ENCODE measurements at places on chromosomes 12 and 14.

DNA sequence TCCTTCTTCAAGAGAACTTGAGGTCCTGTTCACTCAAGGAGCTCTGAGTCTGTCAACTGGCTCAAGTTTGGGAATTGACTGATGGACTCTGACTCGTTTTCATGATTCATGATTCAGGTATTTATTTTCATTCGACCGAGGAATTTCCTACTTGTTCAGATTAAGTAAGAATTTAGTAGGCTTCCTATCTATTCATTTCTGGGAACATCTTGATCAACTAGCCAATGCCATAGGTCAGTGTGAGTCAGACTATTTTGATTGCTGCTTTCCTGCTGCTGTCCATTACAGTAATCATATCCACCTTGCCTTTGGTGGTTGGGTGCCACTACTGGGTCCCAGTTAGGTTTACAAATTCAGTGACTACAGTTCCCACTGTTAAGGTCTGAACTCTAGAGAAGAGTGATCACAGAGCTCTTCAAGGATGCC is 6.1 kb downstream of the FAM186A start:
- DNase-seq: no peak

GRCh38 chr12:115810122-115810901 is 467.2 kb downstream of the MED13L start:
- DNase-seq: no peak

GRCh38 chr14:67999290-67999689 is 179.7 kb downstream of the RAD51B start:
- no peak for DNase-seq

- DNase-seq: no peak
These were observed 487.6 kb upstream of the FLRT2 start for GRCh38 chr14:85042301-85042700.

DNA sequence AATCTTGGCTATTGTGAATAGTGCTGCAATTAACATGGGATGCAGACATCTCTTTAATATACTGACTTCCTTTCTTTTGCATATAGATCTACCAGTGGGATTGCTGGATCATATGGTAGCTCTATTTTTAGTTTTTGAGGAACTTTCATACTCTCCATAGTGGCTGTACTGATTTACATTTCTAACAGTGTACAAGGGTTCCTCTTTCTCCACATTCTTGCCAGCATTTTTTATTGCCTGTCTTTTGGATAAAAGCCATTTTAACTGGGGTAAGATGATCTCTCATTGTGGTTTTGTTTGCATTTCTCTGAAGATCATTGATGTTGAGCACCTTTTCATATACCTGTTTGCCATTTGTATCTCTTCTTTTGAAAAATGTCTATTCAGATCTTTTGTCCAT is 8.4 kb downstream of the AMDHD1 start:
- DNase-seq: no peak

GRCh38 chr12:76069339-76069738 is 15.1 kb downstream of the NAP1L1 start:
- DNase-seq: no peak

- DNase-seq: no peak
These were observed 467.1 kb upstream of the MGAT4C start for GRCh38 chr12:86723326-86723725.

- DNase-seq: no peak
These were observed 8.2 kb downstream of the VDR start for GRCh38 chr12:47896633-47897032.

DNA sequence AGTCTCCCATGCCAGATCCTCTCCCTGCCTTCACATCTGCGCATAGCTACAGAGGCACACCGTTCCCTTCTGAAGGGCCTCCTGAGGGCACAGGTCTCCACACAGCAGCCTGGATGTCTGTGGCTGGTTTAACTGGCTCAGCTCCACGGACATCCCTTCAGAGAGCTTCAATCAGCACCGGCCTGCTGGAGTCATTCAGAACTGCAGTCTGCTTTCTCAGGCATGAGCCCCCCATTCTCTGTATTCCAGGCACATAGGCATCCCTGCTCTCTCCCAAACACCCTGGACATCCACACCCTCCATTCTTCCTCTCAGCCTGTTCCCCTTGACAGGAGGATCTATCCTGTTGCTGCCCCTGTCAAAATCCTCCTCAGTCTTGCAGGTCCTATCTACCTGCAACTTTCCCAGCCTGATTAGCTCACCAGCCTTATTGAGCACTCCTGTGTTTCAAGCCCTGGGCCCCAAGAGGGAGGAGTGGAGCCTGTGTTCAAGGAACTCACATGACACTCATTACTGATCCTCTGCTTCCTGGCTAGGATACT is 2.9 kb upstream of the DHRS2 start:
- no peak for DNase-seq

DNA sequence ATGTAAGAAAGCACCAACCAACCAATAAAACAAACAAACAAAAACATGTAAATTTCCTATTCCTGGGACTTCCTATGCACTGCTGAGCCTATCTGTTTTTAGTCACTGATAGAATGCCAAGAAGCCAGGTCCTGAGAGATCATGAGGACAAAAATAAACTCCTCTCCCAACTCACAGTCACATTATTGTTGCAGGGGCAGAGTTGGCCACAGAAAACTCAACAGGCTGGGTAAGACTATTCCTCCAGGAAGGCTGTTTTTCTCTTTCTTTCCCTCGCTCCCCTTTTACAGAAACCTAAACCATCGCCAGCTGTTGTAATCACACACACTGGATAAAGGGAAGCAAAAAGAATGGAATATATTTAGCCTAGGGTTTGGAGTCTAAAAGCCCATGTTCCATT is 55.8 kb upstream of the METAP2 start:
- DNase-seq: no peak

- no peak for DNase-seq
These were observed 14.7 kb downstream of the NKX2-1 start for GRCh38 chr14:36505181-36505815.

DNA sequence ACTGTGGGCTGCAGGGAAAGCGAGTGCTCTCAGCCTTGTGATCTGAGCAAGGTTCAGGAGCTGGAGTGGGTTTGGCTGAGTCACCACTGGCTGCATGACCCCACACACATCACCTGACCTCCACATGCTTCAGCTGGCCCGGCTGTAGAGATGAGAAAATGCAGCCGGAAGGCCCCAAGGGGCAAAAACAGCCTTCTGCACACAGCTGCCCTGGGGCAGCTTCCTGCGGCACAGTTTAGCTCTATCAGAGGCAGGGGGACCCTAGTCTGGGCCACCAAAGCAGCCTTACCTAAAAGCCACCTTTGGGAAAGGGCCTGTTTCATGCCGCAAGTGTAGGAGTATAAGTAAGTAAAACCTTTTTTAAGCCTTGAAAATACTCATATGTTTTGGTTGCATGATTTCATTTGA is 123.3 kb downstream of the SSPN start:
- no peak for DNase-seq

GRCh38 chr12:120230974-120231315 is 30.0 kb upstream of the RPLP0 start:
- no peak for DNase-seq

- DNase-seq: peak; percentile 14
These were observed 103.3 kb downstream of the RBM19 start for GRCh38 chr12:113862590-113863454.

GRCh38 chr12:124663771-124664366 is 96.5 kb upstream of the NCOR2 start:
- no peak for DNase-seq

- DNase-seq: no peak
These were observed 85.2 kb upstream of the MAX start for GRCh38 chr14:65187421-65188049.

DNA sequence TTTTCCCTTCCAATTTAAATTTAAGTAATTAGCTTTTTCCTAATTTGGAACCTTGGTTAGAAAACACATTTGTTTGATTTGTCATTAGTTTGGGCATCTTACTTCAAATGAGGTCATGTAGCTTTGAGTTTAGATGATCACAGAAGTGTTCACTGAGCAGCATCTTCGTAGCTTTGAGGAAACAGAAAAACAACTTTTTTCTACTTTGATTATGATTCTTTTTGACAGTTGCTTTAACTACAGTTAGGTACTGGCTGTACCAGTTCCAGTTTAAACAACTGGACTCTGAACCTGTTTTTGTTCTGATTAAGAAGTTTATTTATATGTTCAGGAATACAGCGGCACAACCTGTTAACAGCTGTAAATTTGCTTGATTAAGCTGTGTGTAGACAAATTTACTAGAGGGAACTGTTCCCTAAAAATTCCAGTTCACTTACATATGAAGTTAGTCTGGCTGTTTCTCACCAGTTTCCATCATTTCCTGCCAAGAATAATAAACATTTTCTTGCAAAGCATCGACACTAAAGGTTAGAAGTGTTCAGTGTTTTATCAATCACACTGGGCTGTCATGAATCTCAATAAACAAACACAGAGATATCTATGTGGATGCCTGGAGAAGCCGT is 191.9 kb downstream of the RAD51B start:
- no peak for DNase-seq

DNA sequence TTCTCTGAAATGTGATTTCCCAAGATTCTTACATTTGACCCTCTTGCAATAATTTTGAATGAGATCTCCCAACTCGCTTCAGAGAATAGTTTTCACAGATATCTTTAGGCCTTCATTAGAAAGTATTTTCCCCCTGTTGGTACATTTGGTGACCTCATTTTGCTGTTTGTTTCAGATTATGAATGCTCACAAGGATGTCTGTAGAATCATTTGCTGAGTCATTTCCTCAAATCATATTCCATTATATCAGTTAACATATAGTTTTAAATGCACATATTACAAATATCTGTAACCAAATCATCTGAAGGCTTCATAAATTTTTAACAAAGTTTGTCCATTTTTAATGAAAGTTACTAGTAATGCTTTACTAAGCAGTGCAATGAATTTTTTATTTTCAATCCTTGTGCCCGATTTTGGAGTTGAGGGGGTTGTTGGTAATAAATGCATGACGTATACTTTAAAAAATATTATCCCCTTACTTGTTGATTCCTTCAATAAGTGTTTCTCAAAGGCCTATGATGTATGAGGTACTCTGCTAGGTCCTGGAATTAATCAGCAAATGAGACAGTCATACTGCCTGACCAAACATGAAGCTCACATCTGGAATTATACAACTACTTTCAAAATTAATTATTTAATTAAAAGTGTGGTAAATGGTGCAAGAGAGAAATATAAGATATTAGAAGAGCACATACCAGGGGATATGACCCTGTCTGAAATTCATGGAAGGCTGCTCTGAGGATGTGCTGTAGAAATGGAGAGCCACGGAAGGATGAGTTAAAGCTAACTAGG is 126.9 kb upstream of the RAP1B start:
- DNase-seq: no peak

DNA sequence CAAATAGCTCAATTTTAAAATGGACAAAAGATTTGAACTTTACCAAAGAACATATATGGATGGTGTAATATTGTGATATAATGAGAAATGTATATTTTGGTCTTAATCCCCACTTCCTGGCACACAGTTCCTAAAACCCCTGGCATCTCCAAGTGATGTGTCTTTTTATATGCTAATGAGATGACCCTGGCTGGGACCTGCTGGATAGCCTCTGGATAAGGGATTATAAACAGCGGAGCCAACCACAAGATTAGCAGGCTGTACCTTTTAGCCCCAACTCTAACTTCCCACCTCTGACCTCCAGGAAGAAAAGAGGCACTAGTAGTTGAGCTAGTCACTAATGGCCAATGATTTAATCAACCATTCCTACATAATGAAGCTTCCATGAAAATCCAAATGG is 130.0 kb downstream of the DPF3 start:
- DNase-seq: no peak

- no peak for DNase-seq
These were observed 288.4 kb downstream of the DAD1 start for GRCh38 chr14:22300646-22301045.

DNA sequence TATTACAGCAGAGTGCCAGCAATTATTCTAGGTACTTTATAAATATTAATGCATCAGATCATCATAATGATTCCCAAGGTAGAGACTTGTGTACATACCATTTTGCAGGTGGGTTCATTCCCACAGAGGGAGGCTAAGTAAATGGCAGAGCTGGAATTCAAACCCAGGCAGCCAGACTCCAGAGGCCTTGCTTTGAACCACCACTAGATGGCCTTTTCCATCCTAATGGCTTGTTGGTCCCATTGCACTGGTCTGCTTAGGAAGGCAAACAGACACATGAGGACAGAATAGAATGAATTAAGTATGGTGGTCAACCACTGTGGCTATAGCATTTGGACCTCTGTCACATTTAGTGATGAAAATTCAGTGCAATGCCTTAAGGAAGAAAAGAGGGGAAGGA is 158.7 kb downstream of the METTL25 start:
- DNase-seq: no peak

DNA sequence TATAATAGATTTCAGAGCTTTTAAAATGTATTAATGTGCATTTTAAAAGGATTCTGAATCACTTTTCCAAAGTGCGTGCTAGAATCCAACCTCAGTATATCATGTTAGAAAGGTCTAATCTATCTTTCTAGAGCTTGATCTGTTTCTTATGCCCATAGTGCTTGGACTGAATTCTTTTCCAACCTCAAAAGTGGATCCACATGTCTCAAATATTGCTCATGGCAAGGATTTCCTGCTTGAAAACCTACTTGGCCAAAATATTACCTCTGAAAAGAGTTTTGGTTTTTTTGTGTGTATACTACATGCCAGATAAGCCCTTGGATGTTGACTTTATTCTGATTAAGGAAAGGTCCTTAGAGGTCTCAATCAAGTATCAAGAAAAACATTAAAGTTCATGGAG is 16.9 kb upstream of the SLC6A15 start:
- no peak for DNase-seq

DNA sequence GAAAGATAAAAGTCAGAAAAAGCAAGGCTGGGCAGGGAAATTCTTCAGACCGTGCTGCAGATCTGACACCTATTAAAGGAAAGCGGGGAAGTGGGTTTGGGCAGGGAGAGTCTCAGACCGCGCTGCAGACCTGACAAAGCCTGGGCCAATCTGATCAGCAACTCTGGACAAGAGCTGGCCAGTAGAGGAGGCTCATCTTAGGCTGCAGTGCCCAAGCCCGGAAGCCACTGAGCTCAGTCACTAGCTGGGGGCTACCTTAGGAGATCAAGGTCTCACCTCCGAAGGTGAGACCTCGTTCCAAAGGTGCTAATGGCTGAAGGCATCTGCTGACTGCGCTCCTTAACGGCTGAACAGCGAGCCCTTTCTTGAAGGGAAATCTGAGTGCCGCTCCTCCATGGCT is 60.2 kb downstream of the SINHCAF start:
- DNase-seq: no peak

GRCh38 chr12:110561471-110562201 is 21.5 kb downstream of the PPTC7 start:
- no peak for DNase-seq

GRCh38 chr12:110647631-110648040 is 33.7 kb downstream of the TCTN1 start:
- no peak for DNase-seq

Measured in stimulated activated CD8-positive, alpha-beta memory T cell treated with anti-CD3 and anti-CD28 coated beads, Interleukin-15, amount 100 ng/mL, for 48 hours (primary cell).